ENCODE measurements at places on chromosomes 2 and 18. TPM values are rescaled to one million over a fixed set of nuclear protein-coding genes. Genes with fewer than 3 reads are reported as not detected.
A peak's percentile ranks its signal among the peaks of the same experiment; 100 is the strongest.

MARCHF4 gene
- 0.57 TPM for total RNA-seq

SKOR2 gene
- total RNA-seq = not detected

DNA sequence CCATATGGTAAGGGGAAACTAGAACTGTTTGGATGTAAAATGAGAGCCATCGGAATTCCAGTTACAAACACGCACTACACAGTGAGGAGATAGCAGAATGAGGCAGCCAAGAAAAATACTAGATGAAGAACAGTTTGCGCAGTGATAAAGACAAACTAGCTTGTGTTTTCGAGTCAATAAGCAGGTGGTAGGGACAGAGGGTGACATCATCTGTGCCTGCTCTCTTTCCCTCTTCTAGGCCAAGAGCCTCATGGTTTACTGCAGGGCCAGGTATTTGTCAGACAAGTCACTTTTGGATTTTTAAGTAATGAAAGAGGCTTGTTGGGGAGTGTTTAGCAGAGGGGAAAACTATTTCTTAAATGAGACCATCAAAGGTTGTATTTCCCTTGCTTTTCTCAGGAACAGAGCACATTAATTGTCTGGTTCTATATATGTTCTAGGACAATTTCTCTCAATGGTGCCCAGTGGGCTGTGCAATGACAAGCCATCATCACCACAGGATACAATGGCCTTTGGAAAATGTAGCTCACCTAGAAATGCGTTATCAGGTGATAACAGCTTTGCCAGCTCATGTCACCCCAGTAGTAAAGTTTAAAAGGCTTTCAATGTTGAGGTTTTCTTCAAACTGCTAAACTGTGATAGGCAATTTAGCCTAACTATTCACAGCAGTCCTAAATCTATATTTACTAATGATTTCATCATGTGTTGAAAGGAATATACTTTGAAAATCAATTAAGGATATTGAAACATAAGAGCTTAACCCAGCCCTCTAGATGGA, 1210.3 kb upstream of the ZEB2 start:
- DNase-seq = no peak

CCDC85A gene
- 0.45 TPM for total RNA-seq

GRCh38 chr2:64036034-64036705, 16.9 kb upstream of the VPS54 start:
- DNase-seq = peak; percentile 69

TP53I3 gene
- 22.3 TPM for total RNA-seq

DNA sequence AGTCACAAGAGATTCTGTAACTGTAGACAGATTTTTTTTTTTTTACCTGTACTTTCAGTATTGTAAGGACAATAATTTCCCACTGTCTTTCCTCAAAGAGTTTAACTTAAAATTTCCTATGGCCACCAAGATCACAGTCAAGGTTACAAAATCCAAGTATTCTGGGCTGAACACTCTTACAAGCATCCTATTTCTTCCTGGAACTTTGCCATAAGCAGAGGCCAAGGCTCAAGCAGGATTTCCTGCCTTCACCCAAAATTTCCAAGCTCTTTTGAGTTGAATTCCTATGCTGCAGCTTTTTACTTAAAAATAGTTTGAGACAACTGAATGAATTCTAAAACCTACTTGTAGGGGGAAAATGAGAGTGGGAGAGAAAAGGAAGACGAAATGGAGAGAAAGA, 299.4 kb downstream of the ZNF516 start:
- DNase-seq = peak; percentile 31

DNA sequence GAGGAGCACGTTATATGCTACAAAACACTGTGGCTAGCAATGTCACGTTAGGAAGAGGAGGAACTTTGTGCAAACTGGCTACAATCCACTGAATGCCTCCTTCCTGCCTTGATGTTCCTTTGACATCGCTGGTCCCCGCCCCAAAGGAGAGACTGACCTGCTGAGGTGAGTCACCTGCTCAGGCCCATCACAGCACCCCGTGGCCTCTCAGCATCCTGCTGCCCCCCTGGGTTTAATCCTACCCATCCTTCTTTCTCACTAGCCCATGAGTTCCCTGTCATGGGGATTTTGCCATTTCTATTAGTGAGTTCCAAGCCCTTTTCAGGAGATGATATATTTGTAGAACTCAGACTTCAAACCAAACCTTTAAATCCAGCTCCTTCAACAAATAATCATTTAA, 16.2 kb downstream of the DLGAP1 start:
- DNase-seq = no peak

DNA sequence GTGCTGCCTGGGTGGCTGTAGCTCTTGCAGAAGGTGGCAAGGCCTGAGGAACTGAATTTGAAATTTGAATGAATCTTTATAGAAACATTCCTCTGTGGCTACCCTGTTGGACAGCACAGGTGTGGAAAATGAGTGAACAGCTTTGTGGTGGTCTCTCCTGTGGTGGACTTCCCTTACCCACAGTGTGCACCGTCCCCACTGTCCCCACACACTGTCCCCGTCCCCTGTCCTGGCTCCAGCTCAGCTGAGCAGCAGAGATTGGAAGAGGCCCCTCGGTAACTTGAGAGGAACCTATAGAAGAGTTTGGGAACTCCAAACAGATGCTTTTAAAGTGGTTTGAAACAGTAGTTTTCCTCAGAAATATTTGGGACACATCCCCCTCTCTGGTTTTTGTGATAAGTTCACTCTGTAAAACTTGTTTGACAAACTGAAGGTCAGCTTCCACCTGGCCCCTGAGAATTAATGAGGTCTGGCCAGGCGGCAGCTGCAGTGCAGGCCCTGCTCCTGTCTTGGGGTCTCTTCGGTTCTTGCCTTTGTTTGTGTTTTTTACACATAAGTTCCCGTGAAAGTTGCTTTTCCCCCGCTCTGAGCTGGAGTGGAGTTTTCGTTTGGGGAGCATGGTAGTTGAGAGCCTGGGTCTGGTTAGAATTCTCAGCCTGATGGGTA, 63.2 kb downstream of the ASAP2 start:
- DNase-seq = no peak

- DNase-seq = peak; percentile 28
Observed at GRCh38 chr2:173553593-173553992, 198.9 kb downstream of the CDCA7 start.

DNA sequence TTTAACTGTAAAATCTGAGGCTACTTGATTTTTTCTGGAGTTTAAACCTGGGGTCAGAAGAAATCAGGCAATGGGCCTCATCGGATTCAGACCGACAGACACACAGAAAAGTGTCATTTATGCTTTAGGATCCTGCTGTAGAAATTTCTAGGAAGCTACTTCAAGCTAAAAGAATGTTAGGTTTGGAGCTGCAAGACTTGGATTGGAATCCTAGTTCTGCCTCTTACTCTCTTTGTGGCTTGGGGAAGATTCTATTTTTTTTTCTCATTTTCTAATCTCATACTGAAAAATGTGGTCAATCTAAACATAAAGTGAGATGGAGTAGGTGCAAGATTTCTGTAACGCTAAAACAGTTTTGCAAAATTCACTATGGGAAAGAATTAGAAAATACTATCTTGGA, 48.8 kb upstream of the KCNE4 start:
- no peak for DNase-seq

DNA sequence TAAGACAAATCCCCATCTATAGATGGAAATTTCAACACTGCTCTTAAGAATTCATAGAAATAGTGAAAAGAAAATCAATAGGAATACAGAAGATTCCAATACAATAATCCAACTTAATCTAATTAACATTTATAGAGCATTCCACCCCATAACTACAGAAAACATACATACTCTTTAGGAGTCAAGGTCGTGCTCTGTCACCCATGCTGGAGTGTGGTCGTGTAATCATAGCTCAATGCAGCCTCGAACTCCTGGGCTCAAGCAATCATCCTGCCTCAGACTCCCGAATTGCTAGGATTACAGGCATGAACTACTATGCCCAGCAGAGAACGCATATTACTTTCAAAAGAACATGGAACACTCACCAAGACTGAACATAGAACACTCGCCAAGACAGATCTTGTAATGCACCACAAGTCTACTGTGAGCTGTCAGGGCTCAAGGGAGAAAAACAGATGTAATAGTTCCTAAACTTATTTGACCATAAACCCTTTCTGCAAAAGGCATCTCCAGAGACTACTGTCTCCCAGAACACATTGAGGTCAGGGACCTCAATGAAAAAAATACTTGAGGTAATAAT, 14.1 kb downstream of the MEMO1 start:
- DNase-seq = no peak

SAG gene
- total RNA-seq = not detected

DNA sequence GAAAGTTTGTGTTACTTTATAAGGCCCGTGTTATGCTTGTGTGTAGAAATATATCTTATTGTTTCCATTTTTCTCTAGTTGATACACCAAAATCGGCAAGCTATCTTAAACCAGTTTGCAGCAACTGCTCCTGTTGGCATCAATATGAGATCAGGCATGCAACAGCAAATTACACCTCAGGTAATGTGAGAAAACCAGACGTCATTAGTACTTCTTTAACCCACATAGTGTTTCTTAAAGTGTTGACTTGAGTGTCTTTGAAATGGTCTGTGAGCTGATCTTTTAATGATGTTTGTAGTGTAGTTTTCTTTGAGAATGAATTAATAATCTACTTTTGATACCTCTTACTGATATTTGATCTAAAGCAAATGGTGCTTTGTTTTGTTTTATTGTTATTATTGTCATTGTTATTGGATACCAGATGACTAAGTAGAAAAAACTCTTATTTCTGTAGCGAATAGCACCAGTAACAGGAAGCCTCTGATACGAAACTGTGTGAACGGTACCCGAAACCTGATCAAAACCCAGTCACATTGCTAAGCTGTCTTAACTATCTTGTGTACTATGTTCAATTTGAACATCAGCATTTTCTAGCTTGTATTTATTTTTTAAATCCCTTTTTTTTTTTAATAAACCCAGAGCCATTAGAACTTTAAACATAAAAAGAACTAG, 53.7 kb downstream of the PTRHD1 start:
- DNase-seq = no peak

CYP27A1 gene
- 10.5 TPM for total RNA-seq

MC4R gene
- total RNA-seq = not detected

- no peak for DNase-seq
Observed at GRCh38 chr18:2089396-2089795, 481.9 kb downstream of the METTL4 start.

DNA sequence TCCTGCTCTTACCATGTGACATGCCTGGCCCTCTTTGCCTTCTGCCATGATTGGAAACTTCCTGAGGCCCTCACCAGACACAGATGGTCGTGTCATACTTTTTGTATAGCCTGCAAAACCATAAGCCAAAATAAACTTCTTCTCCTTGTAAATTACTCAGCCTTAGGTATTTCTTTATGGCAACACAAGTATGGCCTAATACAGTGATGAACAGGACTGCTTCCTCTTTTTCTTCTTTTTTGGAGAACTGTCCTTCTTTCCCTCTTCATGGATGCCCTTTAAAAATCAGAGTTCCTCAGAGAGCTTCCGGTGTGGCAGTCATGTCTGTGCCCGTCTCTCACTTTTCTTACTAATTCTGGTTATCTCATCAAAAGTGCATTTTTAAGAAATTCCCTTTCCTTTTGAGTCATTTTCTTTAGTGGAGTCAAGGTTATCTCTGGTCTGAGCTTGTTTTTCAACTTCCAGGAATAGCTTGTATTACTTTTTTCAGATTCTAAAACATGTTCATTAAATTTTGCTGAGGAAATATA, 9.2 kb upstream of the IL1A start:
- DNase-seq = peak; percentile 71

DNA sequence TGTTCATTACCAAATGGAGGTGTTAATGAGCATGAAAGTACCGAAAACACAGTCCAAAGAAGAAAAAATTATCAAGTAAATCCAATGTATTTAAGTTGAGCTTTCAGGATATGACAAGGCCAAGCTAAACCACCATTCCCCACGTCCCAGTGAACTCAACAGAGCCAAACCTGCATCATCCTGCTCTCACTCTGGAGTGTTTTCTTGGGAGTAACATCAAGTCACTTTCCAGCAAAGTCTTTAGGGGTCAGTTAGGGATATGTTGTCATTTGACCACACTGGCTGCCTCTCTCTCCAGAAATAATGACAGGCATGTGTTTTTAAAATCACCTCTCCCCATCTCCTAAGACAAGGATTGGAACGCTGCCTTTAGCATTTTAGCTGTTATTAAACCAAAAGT, 140.5 kb downstream of the SRBD1 start:
- DNase-seq = peak; percentile 27

DNA sequence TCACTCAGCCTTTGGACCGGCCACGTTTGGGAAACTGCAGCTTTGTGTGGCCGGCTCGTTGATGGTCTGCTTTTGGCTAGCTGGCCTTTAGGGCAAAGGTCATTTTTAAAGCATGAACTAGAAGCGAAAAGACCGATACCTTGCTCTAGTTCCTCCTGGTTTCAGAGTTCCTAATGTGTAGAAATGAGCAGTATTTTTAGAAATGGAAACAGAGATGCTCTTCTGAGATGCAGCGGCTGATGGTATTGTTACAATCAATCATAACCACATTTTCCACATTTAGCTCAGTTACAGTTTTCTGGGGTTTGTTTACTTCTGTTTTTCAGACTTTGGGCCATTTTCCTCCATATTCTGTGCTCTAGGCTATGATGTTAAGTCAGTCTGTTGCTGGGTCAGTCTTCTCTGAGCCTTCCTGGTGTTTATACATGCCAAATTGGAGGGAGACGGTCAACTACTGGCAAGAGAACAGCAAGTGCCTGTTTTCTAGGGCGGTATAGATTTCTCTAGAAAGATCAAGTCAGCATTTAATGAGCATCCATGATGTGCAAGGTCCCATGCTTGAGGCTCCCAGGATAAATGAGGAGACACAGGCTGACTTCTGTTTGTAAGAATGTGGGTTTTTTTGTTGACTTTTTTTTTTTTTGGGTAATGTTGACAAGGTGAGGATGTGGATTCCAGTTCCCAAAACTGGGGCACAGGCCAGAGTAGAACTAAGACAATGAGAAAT, 28.0 kb downstream of the RNF144A start:
- no peak for DNase-seq

GRCh38 chr2:222353993-222354392, 55.2 kb upstream of the PAX3 start:
- DNase-seq = no peak
